Stimulated activated CD8-positive, alpha-beta memory T cell treated with anti-CD3 and anti-CD28 coated beads, Interleukin-4, amount 100 ng/mL, for 1 hour (primary cell): ENCODE measurements at places on chromosomes 1 and 21.
A peak's percentile ranks its signal among the peaks of the same experiment; 100 is the strongest.

DNA sequence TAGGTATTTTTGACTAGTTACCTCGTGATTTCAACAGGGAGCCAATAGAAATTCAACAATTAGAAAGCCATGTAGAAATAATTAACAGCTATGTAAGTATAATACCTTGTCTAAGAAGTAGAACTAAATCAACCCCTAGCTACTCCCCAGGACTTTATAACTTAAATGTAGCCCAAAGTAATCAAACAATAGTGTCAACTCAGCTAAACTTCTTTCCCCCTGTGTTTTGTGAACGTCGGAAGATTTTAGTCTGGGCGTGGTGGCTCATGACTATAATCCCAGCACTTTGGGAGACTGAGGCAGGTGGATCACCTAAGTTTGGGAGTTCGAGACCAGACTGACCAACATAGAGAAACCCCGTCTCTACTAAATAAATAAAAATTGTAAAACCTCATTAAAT, 579.9 kb upstream of the NCAM2 start:
- DNase-seq: no peak

GRCh38 chr1:234234199-234234598, 139.1 kb upstream of the COA6 start:
- no peak for DNase-seq

GRCh38 chr1:78493451-78493850, 2.7 kb downstream of the PTGFR start:
- no peak for DNase-seq

GRCh38 chr1:229040630-229041358, 230.1 kb upstream of the RAB4A start:
- no peak for DNase-seq

DNA sequence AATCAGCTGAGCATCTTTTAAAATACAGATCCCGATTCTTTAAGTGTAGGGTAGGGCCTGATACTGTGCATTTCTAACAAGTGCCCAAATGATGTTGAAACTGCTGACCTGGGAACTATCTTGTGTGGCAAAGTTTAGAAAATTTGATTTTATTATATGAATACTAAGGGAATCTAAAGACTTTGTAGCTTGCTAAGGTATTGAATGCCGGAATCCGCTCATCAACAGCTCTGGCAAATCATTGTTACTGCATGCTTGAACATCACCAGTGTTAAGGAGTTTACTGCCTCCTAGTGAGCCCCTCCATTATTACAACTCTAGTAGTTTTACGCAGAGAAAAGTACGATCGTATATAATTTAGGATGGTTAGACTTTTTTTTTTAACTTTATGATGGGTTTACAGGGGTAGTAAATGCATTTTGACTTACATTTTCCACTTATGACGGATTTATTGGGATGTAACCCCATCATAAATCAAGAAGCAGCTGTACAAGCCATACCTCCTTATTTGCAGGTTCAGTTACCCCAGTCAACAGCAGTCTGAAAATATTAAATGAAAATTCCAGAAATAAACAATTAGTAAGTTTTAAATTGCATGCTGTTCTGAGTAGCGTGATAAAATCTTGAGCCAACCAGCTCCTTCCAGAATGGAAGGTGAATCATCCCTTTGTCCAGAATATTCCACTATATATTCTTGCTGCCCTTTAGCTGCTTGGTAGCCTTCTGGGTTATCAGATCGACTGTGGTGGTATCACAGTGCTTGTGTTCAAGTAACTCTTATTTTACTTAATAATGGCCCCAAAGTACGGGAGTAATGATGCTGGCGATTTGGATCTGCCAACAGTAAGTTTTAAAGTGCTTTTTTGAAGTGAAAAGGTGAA, 892 bp downstream of the TYW3 start:
- DNase-seq: no peak

DNA sequence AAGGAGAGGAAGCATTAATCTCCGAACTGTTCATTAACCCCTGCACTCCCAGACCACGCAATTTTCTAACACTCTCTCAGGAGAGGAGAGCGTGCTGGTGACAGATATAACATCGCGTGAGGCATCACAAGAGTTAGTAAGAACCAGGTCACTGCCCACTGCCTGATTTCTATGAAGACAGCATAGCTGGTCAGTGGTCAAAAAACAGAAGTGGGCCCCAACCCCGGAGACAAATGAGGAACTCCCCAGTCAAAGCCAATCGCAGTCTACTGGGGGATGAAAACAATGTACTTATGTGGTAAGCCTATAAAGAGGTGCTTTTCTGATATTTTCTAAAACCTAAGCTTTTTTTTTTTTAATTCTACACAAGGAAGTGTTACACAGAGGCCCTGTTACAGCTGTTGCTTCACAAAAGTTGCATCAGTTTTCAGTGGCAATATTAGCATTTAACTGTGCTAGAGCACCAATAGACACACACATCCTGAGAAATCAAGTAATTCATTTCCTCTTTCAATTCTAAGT, 231.8 kb upstream of the IRF2BP2 start:
- no peak for DNase-seq

DNA sequence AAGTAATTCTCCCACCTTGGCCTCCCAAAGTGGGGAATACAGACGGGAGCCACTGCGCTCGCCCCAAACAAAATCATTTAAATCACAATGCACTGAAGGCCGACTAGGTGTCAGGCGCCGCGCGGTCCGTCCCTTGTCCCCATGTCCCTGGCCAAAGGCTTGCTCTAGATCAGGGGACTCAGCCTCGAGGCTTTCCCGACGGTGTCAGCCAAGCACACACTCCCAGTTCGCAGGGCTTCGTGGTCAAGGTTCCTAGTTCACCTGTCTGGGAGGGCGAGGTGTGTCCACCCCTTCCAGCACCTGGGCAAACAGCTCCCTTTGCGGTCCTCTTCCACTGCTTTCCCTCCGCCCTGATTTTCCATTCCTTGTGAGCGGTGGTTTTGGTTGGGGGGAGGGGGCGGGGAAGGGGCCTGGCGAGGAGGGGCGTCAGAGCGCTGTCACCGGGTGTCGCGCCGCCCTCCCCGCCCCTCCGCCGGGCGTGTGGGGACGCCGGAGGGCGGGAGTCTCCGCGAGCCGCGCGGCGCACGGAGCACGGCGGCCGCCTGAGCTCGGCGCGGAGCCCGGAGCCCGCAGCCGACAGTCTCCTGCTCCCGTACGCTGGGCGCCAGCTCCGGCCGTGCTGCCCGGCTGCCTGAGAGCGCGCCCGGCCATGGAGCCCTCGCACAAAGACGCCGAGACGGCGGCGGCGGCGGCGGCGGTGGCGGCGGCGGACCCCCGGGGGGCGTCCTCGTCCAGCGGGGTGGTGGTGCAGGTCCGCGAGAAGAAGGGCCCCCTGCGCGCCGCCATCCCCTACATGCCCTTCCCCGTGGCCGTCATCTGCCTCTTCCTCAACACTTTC, at the start of gene STUM:
TSS of gene STUM (plus strand) at position 509 of the 838 bp plus-strand sequence. CDS start at position 650, 141 bp downstream.
- no peak for DNase-seq

DNA sequence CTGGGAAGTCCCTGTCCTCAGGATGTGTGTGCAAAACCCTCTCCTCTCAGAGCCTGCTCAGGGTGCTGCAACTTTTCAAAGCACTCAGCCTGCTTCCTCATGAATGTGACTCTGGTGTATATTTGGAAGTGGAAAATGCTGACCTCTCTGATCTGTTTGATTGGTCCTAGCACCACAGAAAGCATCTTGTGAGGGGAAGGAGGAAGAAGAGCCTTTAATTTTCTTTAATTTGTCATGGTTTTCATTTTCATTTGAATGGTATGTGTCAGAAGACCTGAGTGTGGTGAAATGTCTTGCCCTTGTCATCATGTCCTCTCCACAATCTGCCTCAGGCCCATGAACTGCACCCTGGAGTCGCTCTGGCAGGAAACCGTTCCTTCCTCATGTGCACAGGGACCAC, 383.5 kb downstream of the NTNG1 start:
- DNase-seq: no peak

DNA sequence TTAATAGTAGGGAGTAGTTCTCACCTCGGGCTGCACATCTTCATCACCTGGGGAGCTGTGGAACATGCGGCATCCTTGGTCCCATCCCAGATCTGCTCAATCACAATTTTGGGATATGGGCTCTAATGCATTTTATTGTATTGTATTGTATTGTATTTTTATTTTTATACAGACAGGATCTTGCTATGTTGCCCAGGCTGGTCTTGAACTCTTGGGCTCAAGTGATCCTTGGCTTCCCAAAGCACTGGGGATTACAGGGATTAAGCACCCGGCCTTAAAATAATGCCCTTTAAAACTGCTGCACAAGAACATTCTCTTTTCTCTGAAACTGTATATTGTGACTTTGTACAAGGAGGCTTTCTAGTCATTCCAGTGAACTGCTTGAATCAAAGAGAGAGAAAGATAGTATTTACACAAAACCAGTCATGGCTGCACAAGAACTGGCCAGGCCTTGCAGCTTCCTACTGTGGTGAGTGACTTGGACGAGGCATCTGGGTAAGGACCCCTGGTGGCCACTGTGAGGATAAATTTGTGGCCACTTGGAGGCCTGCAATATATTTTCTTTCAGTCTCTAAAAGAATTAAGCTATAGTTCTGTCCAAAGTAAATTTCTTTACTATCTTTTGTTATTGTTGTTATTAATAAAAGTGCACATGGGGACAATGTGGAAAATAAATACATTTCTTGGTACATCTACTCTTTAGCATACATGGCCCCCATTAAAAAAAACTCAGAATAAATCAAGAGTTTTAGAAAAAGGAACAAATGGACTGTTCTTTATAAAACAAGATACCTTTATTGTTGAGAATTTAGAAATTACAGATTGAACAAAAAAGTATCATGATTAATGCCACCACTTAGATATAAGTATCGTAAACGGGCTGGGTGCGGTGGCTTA, 48.0 kb downstream of the TBCE start:
- DNase-seq: peak; percentile 44

- no peak for DNase-seq
Observed at GRCh38 chr1:57492586-57493226, 68.8 kb upstream of the DAB1 start.

DNA sequence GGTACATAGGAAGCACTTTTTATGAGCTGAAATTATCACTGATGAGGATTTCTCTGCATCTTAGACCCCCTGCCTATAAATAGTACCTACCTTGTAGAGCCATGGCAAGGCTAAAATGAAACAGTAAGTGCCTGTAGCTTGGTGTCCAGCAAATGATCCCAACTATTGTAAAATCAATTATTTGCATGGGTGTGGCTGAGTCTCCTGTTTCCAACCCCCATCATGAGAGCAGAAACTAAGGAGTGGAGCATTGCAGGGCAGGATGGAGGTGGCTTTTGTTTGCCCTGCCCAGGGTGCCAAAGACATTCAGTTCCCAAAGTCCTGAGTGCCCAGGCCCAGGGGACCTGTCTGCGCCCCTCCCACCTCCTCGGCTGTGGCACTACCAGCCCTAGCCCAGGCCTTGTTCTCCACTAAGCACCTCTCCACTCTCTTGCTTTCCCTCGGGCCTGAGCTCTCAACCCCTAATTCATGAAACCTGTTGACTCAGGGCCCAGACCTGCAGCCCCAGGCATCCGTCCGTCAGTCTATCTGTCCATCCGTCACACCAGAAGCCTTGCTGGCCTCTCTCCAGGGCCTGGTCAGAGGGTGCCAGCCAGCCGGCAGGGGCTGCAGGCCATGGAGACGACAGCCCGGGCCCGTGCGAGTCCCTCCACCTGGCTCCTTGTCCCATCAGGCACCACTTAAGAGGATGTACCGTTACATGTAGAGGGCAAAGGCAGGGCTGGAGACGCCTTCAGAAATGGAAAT, 39.6 kb downstream of the PAX7 start:
- no peak for DNase-seq

GRCh38 chr1:161266202-161266601, 7.7 kb downstream of the PCP4L1 start:
- DNase-seq: no peak

DNA sequence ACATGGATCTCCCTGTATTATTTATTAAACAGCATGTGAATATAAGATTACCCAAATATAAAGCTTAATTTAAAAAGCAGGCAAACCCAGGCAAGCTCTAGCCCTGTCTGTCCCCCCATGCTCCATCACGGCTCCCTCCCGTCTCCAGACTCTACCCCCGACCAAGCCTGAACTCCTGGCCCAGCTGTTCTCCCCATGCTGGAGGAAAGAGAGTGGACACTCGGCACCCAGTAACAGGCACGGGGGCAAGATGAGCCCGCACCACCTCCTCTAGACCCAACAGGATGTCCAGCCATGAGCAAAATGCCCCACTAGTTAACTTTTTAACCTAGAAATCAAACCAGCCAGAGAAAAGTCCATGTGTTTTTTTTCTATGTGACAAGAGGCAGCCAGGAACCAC, 19.3 kb downstream of the SLC19A1 start:
- no peak for DNase-seq

DNA sequence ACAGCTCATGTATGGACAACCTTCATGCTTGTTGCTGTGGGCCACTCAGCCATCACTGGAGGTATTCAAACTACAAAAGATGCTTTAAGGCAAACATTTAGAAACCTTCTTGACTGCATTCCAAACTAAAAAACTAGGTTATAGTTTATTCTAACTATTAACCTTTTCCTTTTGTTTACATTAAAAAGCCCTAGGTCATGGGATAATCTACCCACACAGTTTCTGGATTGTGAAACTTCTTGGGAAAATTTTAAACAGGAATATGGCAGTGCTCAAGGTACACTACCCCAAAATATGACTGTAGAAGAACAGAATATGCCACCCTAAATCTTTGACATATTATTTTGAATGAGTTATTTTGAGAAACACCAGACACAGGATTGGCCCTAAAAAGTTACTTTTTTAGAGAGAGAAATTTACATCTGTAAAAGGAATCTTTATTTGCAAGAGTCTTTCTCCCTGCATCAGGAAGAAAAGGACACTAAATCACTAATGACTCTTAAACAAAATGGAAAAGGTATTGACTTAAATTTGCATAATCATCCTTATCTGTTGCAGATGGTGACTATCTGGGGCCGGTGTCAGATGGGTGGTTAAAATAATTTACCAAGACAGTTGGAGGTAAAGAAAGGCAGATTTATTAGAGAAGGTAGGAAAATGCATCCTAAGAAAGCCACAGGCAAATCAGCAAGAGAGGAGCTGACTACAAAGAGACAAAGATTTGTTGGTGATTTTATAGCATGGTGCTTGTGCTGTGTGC, 25.1 kb upstream of the NUF2 start:
- DNase-seq: no peak

- DNase-seq: no peak
Observed at GRCh38 chr1:180888870-180889269, 23.8 kb upstream of the KIAA1614 start.

GRCh38 chr1:14724678-14725077, 126.2 kb downstream of the KAZN start:
- DNase-seq: no peak
